Stimulated activated naive CD4-positive, alpha-beta T cell (primary cell): ENCODE measurements at places on chromosomes 7 and 10.

DNA sequence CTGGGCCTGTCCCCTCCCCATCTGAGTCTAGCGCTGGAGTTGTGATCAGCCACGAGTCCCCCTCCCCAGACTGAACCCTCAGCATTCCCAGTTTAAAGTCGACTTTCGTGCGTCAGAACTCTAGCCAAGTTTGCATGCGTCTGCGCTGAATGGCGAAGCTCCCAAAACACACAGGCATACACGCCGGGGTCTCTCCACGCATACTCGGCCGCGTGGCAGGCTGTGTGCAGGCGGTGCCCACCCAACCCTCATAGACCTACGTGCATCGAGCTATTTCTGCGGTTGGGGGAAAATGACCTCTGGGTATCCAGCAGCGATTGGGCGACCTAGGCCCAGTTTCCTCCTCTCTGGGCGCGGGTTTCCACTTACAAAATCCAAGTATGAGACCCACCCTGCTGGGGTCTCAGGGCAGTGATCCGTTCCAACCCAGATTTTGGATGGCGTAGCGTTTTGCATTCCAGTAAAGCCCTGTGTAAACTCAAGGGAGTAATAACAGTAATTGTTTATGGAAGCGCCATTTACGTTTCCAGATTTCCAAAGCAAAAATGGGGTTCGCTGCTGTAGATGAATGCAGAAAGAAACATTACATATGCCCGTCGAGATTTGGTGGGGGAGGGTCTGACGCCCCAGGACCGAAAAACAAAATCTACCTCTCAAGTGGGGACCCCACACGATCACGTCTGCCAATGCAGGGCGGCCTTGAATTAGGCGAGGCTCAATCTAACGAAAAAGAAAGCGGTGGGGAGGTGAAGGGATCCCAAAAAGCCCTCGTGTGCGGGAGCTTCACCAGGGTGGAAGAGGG is 2.0 kb upstream of the HMX3 start:
- no peak for DNase-seq

GRCh38 chr10:121772406-121772805 is 155.4 kb downstream of the ATE1 start:
- no peak for DNase-seq

DNA sequence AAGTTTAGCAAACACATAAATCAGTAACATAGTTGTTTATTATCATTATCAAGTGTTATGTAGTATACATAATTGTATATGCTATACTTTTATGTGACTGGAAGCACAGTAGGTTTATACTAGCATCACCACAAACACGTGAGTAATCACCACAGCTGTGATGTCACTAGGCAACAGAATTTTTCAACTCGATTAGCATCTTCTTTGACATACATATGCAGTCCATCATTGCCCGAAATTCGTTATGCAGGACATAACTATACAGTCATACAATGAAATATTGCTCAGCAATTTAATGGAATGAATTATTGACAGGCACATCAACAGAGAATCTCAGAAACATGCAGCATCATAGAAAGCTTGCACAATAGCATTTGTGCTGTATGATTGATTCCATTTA is 77.7 kb downstream of the LSM5 start:
- no peak for DNase-seq

- no peak for DNase-seq
Measured at GRCh38 chr7:620056-620455, 100.4 kb upstream of the PDGFA start.

GRCh38 chr10:72254813-72255568 is 18.7 kb upstream of the DDIT4 start:
- DNase-seq, result peak; percentile 19

GRCh38 chr10:129219364-129219763 is 247.7 kb upstream of the MGMT start:
- no peak for DNase-seq

DNA sequence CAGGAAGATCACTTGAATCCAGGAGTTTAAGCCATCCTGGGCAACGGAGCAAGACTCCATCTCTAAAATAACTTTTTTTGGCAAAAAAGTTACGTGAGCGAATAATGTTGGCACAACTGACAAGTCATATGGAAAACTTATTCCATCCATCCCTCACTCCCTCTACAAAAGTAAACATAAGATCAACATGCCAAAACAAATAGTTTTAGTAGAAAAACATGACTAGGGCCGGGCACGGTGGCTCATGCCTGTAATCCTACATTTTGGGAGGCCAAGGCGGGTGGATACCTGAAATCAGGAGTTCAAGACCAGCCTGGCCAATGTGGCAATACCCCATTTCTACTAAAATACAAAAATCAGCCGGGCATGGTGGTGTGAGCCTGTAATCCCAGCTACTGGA is 25.6 kb downstream of the SLC25A16 start:
- DNase-seq, result no peak

GRCh38 chr7:108455551-108455997 is 662 bp downstream of the NRCAM start:
- no peak for DNase-seq

DNA sequence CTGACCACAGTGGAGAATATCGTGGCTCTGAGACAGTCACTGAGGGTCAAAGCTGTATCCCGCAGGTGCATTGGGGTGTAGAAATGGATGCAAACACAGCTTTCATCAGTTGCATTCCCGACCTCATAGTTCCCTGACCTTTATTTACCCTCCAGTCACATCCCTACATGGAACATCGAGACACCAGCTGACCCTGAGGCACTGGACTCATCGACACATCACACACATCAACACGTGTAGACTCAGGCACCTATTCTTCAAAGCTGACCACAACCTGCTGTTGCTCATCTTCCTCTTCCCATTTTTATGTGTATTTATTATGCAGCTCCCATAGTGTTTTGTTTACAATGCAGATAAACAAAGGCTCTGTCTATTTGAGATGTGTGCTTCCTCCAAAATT is 396.9 kb upstream of the NRP1 start:
- DNase-seq, result no peak

- DNase-seq, result no peak
Measured at GRCh38 chr10:7314170-7314569, 96.7 kb downstream of the SFMBT2 start.

DNA sequence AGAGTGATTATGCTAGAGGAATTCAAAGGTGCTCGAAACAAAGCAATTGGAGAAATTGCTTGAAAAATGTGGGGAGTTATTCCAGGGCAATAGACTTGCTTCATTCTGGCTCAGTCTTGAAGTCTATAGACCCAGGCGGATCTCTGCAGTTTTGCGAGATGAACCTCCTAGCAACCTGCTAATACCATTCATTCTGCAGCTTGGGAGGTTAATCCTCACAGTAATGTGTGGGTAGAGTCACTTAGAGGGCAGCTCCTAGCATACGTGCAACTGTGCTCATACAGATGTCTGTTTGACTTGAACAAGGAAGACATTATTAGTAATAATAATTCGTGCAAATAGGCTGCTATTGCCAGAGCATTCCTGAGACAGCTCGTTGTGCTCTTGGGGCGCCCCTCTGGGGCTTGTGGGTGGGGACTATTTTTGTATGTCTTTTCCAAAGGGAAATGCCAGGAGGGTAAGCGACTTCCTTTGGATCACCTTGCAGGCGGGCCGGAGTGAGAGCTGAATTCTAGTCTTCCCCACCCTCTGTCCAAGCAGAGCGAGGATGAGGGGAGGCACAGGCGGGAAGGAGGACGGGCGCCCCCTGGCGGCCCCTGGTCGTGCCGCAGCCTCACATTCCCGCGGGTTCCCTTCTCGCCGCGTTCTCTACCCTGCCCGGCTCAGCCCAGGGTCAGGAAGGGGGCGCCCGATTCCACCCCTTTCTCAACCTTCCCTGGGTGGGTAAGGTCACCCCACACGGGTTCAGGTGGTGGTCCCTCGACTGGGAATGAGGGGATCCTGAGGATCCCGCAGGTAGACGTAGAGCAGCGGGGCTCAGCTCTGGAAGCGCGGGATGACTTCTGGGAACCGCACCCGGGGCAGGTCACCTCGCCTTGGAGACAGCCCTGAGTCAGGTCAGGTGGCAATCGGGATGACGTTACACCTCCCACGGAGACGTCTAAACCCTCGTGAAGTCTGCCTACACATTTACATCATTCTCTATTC is 241.5 kb downstream of the PHTF2 start:
- DNase-seq, result no peak

DNA sequence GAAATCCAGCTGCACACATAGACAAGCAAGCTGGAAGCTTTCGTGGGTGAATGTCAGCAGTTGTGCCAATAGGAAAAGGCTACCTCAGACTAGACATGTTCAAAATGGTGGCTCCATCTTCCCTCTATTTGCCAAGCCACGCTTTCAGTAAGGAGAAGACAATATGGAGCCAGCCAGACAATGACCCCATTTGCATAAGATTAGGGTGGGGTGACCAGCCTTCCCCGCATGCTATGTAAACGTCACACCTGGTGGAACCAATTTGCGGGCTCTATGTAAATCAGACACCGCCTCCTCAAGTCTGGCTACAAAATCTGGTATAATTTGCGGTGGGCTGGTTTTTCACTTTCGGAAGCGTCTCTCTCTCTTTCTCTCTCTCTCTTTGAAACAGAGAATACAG is 297.4 kb upstream of the PCDH15 start:
- no peak for DNase-seq

- no peak for DNase-seq
Measured at GRCh38 chr10:30176182-30176581, 116.8 kb upstream of the JCAD start.

DNA sequence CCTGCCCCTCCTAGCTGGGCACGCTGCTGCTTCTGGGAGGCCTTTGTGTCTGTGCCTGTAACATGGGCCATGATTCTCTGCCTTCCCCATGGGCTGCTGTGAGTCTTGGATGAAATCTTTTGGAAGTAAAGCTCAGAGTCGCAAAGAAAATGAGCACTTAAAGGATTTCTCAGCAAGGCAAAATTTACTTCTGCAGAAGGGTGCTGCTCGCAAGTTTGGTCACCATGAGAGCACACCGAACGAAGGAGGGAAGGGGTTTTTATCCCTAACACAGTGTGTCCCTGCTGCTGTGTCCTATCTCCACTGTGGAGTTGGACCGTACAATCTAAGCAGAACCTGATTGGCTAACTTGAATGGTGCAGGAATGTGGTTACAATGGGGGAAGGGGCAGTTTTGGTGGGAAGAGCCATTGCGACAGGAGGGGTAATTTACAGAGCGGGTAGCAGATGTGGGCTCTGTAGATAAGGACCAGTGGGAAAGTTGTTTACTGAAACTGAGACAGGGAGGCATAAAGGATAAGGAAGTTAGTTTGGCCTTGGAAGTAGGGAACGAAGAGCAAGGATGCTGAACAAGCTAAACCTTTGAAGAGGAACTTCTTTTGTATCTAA is 57.5 kb downstream of the FANK1 start:
- no peak for DNase-seq

- no peak for DNase-seq
Measured at GRCh38 chr10:119282446-119282845, 75.1 kb downstream of the GRK5 start.

GRCh38 chr10:90871279-90871765 is 452 bp upstream of the RPP30 start:
- DNase-seq, result peak; percentile 58

DNA sequence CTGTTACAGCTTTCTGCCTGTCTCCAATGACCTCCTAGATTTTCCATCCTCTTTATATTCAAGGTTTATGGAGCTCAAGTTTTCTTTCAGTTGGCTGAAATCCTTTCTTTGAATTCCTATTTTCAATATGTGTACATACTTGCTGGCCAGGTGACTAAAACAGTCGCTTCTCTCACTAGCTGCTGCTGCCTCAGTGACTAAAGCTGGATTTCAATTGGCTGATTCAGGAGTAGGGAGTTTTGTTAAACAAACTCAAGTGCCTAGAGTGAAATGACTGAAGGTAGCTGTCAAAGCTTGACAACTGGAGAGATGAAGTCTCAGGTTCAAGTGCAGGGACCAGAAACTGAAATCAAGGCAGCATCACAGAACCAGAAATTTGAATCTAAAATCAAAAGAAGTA is 6.7 kb upstream of the POLR1F start:
- no peak for DNase-seq
